ENCODE measurements at places on chromosomes 5 and 9. TPM values are rescaled to one million over a fixed set of nuclear protein-coding genes. Genes with fewer than 3 reads are reported as not detected.

GRCh38 chr9:116658265-116658664 lies 28.8 kb upstream of the TRIM32 start:
- DNase-seq = no peak

GRCh38 chr5:138583984-138584637 lies 8.9 kb upstream of the HSPA9 start:
- DNase-seq = peak; percentile 35

SPATA31E1 gene
- 0.48 TPM for polyA plus RNA-seq

PCDHB7 gene
- 1.3 TPM for polyA plus RNA-seq

FGD3 gene
- 7.2 TPM for polyA plus RNA-seq

Measured in large intestine (tissue), 12 donors.